ENCODE measurements at places on chromosomes 5 and 9. TPM values are rescaled to one million over a fixed set of nuclear protein-coding genes. Genes with fewer than 3 reads are reported as not detected.

DNA sequence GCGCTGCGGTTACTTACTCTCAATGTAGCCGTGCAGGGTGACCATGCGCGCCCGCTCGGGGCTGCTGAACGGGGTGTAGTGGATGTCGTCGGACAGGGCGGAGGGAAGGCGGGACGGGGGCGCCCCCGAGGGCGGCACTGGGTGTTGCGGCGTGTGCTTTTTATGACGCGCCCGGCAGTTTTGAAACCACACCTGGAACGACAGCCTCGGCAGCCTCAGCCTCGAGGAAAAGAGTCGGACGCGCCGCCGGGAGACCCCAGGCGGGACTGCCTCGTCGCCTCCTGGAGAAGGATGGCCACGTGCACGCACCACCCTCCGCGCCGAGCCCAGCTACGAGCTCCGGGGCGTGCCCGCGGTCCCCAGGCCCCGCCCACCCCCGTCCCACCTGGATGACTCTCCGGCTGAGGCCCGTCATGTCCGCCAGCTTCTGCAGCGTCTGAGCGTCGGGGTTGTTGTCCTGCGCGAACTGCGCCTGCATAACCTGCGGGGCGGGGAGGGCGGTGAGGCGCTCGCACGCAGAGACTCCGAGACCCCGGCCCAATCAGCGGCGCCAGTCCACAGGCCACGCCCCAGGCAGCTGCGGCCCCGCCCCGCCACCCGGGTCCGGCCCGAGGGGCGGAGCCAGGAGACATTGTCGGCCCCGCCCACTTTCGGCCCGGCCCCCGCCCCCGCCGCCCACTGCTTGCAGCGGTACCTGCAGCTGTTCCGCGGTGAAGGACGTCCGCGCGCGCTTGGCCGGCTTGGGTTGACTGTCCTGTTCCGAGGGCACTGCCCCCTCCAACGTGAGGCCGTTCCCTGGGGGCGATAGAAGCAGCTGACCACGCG, 15.0 kb downstream of the LHX6 start:
- no peak for DNase-seq

The MVB12B gene
- total RNA-seq, result 12.2 TPM

GRCh38 chr9:116589392-116590354, 97.4 kb upstream of the TRIM32 start:
- no peak for DNase-seq

GRCh38 chr5:139062910-139063663, 135.1 kb downstream of the SIL1 start:
- no peak for DNase-seq

DNA sequence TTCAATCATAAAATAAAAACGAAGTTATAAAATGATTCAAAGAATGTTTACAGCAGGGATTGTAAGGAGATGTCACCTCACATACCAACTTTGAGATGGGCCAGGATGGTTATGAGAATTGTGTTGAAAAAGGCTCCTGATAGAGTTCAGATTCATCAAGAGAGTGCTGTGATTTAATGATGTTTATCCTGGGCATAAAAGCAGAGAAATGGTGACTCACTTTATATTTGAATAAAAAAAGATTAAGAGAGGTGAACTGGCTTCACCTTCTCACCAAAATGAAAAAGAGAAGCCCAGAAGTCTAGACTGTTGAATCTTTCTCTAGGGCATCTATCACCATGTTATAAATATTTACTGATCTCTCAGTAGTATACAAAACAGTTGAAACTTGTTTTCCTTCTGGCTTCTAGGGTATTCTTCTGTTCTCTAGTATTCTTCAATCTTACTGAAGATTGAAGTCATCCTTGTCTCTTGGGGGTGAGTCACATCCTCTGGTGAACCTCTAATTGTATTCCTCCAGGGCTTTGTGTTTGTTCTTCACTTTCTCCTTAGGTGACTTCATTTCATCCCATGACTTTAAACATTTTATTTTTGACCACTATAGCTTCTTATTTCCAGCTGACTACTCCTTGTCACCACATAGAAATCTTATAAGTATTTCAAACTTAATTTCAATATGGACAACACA, 1237.3 kb upstream of the C9orf72 start:
- DNase-seq, result no peak

The SHOC1 gene
- total RNA-seq, result not detected

- DNase-seq, result no peak
Measured at GRCh38 chr5:78699552-78700153, 51.1 kb upstream of the LHFPL2 start.

The LAMC3 gene
- 12.2 TPM for total RNA-seq

The C5orf34 gene
- total RNA-seq, result 9.7 TPM

The TMEM232 gene
- 7.0 TPM for total RNA-seq

DNA sequence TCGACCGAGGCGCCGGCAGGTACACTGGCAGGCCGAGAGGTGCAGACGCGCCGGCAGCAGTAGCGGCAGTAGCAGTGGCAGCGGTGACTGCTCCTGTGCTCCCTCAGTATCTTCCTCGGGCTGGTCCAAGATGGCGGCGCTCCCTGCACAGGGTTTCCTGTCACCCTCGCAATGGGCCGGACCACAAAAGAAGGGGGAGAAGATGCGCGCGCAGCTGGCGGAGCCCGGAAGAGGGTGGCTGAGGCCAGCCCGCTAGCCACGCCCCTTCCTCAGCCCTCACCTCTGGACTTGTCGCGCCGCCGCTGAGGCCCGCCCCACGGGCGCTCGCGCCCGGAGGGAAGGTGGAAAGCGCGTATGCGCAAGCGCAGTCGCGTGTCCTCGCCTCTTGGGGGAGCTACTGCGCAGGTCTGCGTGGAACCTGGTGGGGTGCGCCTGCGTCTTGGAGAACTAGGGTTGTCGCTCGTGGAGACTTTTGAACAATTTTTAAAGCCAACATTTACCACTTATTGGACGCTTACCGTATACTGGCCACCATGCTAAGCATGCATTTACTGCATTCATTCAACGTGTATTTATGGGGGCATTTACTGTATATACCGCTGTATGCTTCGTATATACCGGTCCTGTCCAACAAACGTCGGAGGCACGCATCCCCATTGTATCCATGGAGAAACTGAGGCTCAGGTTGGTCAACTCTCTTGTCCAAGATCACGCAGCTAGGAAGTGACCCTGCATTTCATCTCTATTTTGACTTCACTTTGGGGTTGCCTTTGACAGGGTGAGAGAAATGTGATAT, at the start of gene RAB14:
RAB14 (minus strand) TSS at position 132 of the 796 bp plus-strand sequence. CDS start 8,457 bp downstream, outside the sequence.
- DNase-seq, result peak; percentile 95

GRCh38 chr9:106588626-106589025, 274.3 kb upstream of the ZNF462 start:
- no peak for DNase-seq

DNA sequence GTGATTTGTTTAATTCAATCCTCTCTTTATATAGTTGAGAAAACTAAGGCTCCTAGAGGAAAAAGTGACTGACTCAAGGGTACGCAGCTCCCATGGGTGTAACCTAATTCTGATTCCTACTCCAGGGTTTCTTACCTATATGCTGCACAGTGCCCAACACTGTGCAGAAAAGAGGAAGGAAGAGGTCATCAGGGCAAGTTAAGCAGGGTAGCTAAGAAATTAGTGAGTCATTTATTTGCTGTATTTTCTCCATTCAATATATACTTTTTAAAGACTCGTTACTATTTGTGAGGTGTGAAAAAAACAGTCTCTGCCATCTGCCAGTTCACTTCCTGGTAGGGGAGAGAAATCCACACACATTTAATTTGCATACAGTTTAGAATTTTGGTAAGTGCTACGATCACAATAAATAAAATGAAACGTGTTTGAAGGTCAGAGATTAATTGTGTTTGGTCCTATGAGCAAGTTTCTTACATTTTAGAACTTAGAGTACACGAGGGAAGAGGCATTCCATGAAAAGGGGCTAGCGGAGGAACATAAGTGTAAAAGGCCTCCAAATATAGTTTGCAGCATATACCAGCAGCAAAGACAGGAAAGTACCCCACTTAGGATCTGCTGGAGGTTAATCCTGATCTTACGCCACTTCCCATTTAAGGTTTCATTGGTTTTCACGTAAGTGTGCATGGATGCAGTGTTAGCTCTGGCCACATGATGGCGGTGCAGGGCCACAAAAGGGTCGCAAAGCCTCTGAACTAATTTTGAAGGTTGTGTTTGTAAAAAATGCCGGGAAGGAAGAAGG, 59.9 kb upstream of the TLR4 start:
- DNase-seq, result peak; percentile 64

DNA sequence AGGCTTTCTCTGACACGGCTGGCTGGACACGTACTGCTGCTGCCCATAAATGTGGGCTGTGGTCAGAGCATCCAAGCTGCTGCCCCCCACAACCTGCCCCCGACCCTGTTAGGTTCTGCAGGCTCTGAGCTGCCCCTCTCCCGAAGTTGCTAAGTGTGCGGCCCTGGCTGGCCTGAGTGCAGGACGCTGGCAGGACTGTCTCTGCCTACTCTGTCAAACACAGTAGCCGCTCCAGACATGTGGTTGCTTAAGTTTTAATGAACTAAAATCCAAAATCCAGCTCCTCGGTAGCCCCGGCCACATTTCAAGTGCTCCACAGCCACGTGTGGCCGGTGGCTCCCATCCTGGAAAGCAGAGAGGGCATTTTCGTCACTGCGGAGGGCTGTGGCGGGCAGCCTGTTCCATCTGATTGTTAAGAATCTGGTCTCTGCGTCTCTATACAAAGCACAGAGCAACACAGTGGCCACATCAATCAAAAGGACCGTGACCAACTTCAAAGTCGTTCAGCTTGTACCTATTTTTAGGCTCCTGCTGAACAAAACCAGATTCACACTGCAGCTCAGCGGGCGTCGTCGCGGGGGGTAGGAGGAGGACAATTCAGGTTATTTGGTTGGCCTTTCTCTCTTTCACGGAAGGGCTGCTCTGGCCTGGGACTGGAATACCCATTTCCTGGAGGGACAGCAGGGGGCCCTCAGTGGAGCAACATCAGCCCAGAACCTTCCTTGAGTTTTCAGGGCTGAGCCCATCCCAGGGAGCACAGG, 68.9 kb downstream of the PTCH1 start:
- DNase-seq, result no peak
